ENCODE measurements at places on chromosomes 7 and 10. TPM values are rescaled to one million over a fixed set of nuclear protein-coding genes. Genes with fewer than 3 reads are reported as not detected.
A peak's percentile ranks its signal among the peaks of the same experiment; 100 is the strongest.

The BBIP1 gene
- total RNA-seq, result 18.2 TPM

The CRTAC1 gene
- total RNA-seq, result 3.5 TPM

The HMX3 gene
- total RNA-seq, result not detected

The RBP3 gene
- not detected for total RNA-seq

The PRKG1 gene
- total RNA-seq, result 31.1 TPM

The PROSER2 gene
- total RNA-seq, result 3.1 TPM

The HMX2 gene
- total RNA-seq, result not detected

The LIPK gene
- not detected for total RNA-seq

DNA sequence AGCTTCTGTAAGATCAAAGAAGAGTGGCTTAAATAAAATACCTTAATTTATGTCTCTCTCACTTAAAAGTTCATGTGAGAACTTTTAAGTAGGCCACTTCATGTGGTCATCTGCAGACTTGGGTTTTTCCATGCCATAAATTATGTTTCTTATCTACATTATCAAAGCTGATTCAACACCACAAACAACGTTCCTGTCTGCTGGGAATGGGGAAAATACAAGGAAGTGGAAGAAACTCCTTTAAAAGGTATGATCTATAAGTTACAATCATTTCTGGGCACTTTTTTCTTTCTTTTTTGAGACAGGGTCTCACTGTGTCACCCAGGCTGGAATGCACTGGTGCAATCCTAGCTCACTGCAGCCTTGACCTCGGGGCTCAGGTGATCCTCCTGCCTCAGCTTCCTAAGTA lies 16.9 kb upstream of the OTUD1 start:
- H3K4me3 ChIP-seq, result no peak overlapping the region
- no peaks in the 10 kb centered on the region for H3K36me3 ChIP-seq
- no peak overlapping the region for H3K27ac ChIP-seq
- no peak for DNase-seq
- H3K4me1 ChIP-seq, result no peaks in the 10 kb centered on the region
- H3K27me3 ChIP-seq, result no peaks in the 10 kb centered on the region

- peaks cover 18% of the 10 kb centered on the region for H3K4me1 ChIP-seq
- H3K27ac ChIP-seq, result peak overlapping the region; percentile 73
- H3K27me3 ChIP-seq, result no peaks in the 10 kb centered on the region
- H3K36me3 ChIP-seq, result no peaks in the 10 kb centered on the region
- H3K4me3 ChIP-seq, result no peak overlapping the region
These were observed 11.1 kb downstream of the ADIRF start for GRCh38 chr10:86979296-86979818.

GRCh38 chr7:94396037-94396431 lies 1.3 kb downstream of the COL1A2 start:
- H3K27ac ChIP-seq, result peak overlapping the region; percentile 93
- no peak for DNase-seq
- peaks cover 8% of the 10 kb centered on the region for H3K36me3 ChIP-seq
- peak overlapping the region; percentile 51 for H3K4me3 ChIP-seq
- no peaks in the 10 kb centered on the region for H3K27me3 ChIP-seq

DNA sequence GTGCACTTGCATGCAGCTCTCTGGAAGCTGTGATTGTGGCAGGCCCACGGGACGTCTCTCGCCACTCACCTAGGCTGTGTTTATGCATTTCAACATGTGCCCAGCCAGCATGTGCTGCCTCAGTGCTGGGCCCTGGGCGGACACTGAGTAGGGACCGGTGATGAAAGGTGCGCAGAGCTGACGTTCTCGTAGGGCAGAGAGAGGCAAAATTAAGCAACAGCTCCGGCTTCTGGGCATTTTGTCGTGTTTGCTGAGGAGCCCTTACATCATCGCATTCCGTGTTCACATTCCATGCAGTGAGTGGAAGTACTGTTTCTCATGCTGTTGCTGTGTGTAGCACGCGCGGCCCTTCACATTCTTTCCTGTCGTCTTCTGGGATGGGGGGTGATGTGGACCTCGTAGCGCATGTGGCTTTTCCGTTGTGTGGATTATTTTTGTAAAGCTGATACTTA lies 50.5 kb downstream of the PRF1 start:
- no peaks in the 10 kb centered on the region for H3K27me3 ChIP-seq
- no peak overlapping the region for H3K27ac ChIP-seq
- peak; percentile 84 for DNase-seq
- H3K4me3 ChIP-seq, result no peak overlapping the region

GRCh38 chr7:1322240-1323110 lies 89.8 kb downstream of the UNCX start:
- no peaks in the 10 kb centered on the region for H3K27me3 ChIP-seq
- H3K27ac ChIP-seq, result no peak overlapping the region

DNA sequence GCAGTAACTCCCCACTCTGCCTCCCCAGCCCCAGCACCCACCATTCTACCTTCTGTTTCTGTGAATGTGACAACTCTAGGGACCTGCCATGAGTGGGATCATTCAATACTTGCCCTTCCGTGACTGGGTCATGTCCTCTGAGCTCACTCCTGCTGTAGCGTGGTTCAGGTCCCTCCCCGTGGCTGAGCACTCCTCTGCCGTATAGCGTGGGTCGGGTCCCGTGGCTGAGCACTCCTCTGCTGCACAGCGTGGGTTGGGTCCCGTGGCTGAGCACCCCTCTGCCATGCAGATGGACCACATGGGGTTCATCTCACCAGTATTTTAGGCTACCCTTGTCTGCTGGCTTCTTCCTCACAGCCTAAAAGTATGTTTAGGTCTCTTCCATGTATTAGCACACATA lies 43.0 kb downstream of the INSIG1 start:
- H3K36me3 ChIP-seq, result no peaks in the 10 kb centered on the region
- H3K4me3 ChIP-seq, result no peak overlapping the region
- H3K4me1 ChIP-seq, result no peaks in the 10 kb centered on the region
- H3K27ac ChIP-seq, result no peak overlapping the region
- no peaks in the 10 kb centered on the region for H3K27me3 ChIP-seq

- DNase-seq, result peak; percentile 42
- H3K36me3 ChIP-seq, result no peaks in the 10 kb centered on the region
- H3K27ac ChIP-seq, result no peak overlapping the region
- no peaks in the 10 kb centered on the region for H3K27me3 ChIP-seq
These were observed 265.6 kb upstream of the TCERG1L start for GRCh38 chr10:131577178-131577555.

DNA sequence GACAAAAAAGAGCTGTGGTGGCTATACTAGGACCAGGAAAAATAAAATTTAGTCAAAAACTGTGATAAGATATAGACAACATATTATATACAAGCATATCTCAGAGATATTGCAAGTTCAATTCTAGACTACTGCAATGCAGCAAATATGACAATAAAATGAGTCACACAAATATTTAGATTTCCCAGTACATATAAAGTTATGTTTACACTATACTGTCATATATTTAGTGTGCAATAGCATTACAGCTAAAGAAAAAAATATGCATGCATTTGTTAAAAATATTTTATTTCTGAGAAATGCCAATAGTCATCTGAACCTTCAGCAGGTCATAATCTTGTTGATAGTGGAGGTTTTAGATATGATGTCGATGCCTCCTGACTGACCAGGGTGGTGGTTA lies 72.1 kb downstream of the AKR1C4 start:
- H3K27me3 ChIP-seq, result no peaks in the 10 kb centered on the region
- H3K4me1 ChIP-seq, result no peaks in the 10 kb centered on the region
- no peak overlapping the region for H3K4me3 ChIP-seq
- H3K27ac ChIP-seq, result no peak overlapping the region
- no peaks in the 10 kb centered on the region for H3K36me3 ChIP-seq

GRCh38 chr7:107118109-107118900 lies 50.5 kb upstream of the HBP1 start:
- H3K27ac ChIP-seq, result no peak overlapping the region
- peaks cover 27% of the 10 kb centered on the region for H3K4me1 ChIP-seq
- DNase-seq, result no peak
- H3K4me3 ChIP-seq, result no peak overlapping the region
- no peaks in the 10 kb centered on the region for H3K36me3 ChIP-seq
- H3K27me3 ChIP-seq, result no peaks in the 10 kb centered on the region

DNA sequence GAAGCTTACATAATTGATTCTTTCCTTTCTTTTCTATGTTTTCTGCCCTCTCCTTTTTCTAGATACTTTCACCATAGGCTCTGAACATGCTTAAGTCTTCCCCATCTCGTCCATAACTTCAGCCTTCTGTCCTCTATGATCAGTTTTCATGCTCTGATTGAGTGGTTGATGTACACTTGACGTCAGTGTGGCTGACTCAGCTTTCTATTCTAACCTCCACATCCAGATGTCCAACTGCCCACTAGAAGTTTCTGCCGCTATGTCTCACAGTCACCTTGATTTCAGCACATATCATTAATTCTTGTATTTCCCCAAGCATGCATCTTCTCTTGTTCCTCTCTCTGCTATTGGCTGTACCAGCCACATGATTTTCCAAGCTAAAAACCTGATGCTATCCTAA lies 15.0 kb downstream of the CDK14 start:
- no peaks in the 10 kb centered on the region for H3K36me3 ChIP-seq
- DNase-seq, result no peak
- H3K27me3 ChIP-seq, result no peaks in the 10 kb centered on the region
- H3K4me1 ChIP-seq, result peaks cover 7% of the 10 kb centered on the region
- no peak overlapping the region for H3K27ac ChIP-seq

DNA sequence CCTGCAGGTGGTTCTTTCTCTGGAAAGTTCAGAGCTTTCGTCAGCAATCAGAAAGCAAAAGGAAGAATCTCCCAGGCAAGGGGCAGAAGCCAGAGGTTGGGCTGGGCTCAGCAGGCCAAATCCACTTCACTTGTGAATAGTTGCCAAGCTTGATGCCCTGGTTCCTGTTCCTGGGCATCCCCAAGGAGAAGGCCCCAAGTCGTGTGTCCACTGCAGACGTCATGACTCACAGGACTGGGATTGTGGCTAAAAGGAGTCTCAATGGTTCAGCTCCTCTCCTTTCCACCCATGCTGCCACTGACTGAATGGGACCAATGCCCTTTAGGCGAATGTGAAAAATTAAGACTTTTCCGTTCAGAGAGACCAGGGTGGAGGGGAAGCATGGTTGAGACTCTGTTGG lies 38.6 kb upstream of the TRIM8 start:
- H3K4me3 ChIP-seq, result no peak overlapping the region
- peak overlapping the region; percentile 84 for H3K27ac ChIP-seq
- H3K27me3 ChIP-seq, result no peaks in the 10 kb centered on the region
- no peaks in the 10 kb centered on the region for H3K36me3 ChIP-seq

DNA sequence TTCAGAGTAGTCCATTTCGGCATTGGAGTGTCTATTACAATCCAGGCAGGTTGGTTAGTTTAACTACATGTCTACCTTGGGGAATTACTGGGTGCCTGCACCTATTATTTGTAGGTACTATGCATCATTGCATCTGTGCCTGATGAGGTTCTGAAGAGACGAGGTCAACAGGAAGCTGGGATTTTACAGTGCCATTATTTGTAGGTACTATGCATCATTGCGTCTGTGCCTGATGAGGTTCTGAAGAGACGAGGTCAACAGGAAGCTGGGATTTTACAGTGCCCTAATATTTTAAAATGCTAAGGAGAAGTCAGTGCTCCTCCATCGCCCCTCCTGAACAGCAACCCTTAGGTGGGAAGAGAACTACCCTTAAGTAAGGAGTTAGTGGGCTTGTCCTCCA lies 41.7 kb downstream of the NPY start:
- no peak for DNase-seq
- no peaks in the 10 kb centered on the region for H3K27me3 ChIP-seq
- no peaks in the 10 kb centered on the region for H3K4me1 ChIP-seq
- no peak overlapping the region for H3K27ac ChIP-seq
- no peaks in the 10 kb centered on the region for H3K36me3 ChIP-seq

DNA sequence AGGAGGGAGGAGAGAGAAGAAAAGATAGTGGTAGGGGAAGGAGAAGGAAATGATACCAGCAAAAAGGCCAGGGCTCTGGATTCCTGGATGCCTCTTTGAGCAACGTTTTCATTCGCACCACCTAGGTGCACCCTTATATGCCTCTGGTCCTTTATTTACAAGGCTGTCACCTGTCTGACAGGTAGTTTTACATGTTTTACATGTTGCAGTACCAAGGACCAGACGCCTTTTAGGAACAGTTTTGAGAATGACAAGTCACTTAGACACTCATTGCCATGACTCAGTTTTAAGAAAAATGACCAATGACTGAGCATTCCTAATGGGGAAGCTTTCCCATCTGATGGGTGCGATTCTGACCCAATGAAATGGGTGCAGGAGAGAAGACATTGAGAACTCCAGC lies 119.8 kb downstream of the GLI3 start:
- H3K27me3 ChIP-seq, result no peaks in the 10 kb centered on the region
- no peak for DNase-seq
- H3K27ac ChIP-seq, result no peak overlapping the region
- no peaks in the 10 kb centered on the region for H3K36me3 ChIP-seq
- H3K4me1 ChIP-seq, result no peaks in the 10 kb centered on the region

GRCh38 chr10:87966459-87966858 lies 103.0 kb downstream of the PTEN start:
- DNase-seq, result no peak
- no peaks in the 10 kb centered on the region for H3K4me1 ChIP-seq
- no peak overlapping the region for H3K27ac ChIP-seq
- no peak overlapping the region for H3K4me3 ChIP-seq

GRCh38 chr10:1308173-1308961 lies 252.2 kb downstream of the WDR37 start:
- H3K27ac ChIP-seq, result no peak overlapping the region
- peak; percentile 9 for DNase-seq
- H3K36me3 ChIP-seq, result no peaks in the 10 kb centered on the region
- H3K27me3 ChIP-seq, result no peaks in the 10 kb centered on the region
- no peak overlapping the region for H3K4me3 ChIP-seq

DNA sequence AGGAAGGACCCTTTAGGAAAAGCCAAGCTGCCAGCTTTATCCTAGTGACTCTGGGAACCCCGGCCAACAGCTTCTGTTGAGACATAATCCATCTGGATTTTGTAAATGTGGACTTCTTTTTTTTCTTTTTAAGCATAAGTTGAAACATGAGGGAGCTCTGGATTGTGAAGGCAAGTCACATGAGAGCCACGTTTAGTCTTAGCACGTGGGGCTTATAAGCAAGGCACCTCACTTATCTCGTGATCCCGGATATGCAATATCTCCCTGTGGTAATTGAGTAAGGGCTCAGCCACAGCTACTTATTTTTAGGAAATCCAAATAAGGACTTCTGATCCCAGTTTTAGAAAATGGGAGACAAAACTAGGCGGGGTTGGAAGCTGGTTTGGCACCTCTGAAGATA lies 111.2 kb upstream of the PTN start:
- H3K27ac ChIP-seq, result peak overlapping the region; percentile 76
- H3K4me1 ChIP-seq, result peaks cover 14% of the 10 kb centered on the region
- no peaks in the 10 kb centered on the region for H3K36me3 ChIP-seq
- DNase-seq, result peak; percentile 78

- no peaks in the 10 kb centered on the region for H3K27me3 ChIP-seq
- no peaks in the 10 kb centered on the region for H3K36me3 ChIP-seq
- DNase-seq, result peak; percentile 34
- no peaks in the 10 kb centered on the region for H3K4me1 ChIP-seq
- no peak overlapping the region for H3K4me3 ChIP-seq
These were observed 320.8 kb downstream of the ADARB2 start for GRCh38 chr10:1416456-1417037.

- H3K36me3 ChIP-seq, result no peaks in the 10 kb centered on the region
- no peak overlapping the region for H3K4me3 ChIP-seq
- no peaks in the 10 kb centered on the region for H3K27me3 ChIP-seq
- no peak for DNase-seq
- peaks cover 29% of the 10 kb centered on the region for H3K4me1 ChIP-seq
These were observed 28.9 kb downstream of the PPIF start for GRCh38 chr10:79376078-79376628.

- H3K27ac ChIP-seq, result no peak overlapping the region
- H3K36me3 ChIP-seq, result no peaks in the 10 kb centered on the region
- H3K4me3 ChIP-seq, result no peak overlapping the region
- no peak for DNase-seq
- H3K27me3 ChIP-seq, result no peaks in the 10 kb centered on the region
- peaks cover 15% of the 10 kb centered on the region for H3K4me1 ChIP-seq
These were observed 15.8 kb upstream of the ADAMTS14 start for GRCh38 chr10:70656489-70656888.

GRCh38 chr10:63288170-63288569 lies 155.0 kb downstream of the NRBF2 start:
- no peaks in the 10 kb centered on the region for H3K27me3 ChIP-seq
- no peaks in the 10 kb centered on the region for H3K36me3 ChIP-seq
- H3K4me1 ChIP-seq, result no peaks in the 10 kb centered on the region
- no peak overlapping the region for H3K27ac ChIP-seq

Measured in right atrium auricular region (tissue), 2 donors.